ENCODE measurements at places on chromosomes 7 and 10. TPM values are rescaled to one million over a fixed set of nuclear protein-coding genes. Genes with fewer than 3 reads are reported as not detected.

GRCh38 chr7:66419210-66419609, 209.5 kb upstream of the KCTD7 start:
- no peak for DNase-seq

- DNase-seq, result no peak
Observed at GRCh38 chr10:31030800-31031199, 865 bp downstream of the ZNF438 start.

GRCh38 chr7:9645756-9646155, 1212.3 kb downstream of the NXPH1 start:
- no peak for DNase-seq

DNA sequence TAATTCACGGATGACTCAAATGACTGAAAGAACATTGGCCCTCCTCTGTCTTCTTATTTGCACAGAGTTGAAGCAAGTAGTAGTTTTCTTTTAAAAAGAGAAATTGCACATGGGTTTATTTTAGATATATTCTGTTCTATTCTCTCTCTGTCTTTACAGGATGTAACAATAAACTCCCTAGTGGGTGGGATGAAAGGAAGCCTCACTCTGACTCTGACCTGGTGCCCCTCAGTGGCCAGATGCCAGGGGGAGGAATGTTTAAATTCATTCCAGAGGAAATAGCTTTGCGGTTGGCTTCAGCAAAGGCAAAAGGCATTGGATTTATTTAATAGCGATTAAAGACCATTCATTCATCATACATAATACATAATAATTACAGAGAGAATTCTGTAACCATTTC, 156.4 kb upstream of the MTPN start:
- DNase-seq, result peak; percentile 11

DNA sequence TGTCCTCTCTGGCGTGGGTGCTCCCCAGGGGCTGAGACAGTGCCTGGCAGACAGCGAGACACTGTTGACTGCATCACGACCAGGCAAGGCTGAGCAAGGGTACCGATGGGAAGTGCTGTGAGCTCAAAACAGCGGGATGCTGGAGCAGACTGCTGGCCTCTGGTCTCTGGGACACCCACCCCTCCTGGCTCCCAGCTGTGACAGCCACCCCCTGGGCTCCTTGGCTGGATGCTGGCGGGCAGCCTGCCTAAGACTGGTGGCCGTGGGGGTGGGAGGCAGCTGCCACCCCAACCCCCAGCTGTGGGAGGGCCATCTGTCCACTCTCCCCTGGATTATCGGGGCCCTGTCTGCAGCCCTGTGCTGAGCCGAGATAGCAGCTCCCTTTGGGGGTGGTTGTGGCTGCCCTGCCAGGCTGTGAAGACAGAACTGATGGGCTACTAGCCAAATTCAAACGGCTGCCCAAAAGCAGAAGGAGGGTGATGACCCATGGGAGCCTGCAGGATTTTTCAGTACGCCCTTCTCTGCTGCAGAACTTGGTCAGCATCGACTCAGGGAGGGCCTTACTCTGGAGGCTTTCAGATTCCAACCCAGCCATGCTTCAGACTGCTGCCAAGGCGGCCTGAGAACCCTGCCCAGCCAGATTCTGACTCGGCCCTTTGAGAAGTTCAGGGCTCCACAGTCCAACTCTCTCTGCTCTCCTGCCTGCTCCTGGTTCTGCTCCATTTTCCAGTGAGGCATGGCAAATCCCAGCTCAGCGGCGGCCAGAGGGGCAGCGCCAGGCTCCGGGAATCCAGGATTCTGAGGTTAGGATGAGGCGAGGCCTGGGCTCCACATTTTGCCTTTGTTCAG, 125.3 kb downstream of the NEURL1 start:
- no peak for DNase-seq

DNA sequence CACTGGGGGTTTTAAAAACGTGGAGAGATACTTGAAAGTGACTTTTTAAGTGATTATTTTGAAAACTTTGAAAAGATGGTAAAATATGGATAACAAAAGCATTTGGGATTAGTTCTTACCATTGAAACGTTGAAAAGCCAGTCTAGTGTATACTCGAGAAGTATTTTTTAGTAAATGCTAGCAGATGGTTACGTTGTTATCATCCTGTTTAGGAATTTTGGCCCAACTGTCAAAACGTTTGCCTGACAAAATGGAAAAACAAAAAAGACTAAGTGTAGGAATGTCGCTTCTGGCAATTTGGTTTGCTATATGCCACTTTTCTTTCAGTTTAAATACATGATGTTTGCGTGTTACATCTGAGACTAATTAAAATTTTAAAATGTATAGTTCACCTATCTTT, 1.2 kb downstream of the RBM33 start:
- no peak for DNase-seq

GRCh38 chr7:105764506-105764905, 111.9 kb downstream of the ATXN7L1 start:
- no peak for DNase-seq

- DNase-seq, result no peak
Observed at GRCh38 chr7:82598958-82599357, 155.4 kb upstream of the CACNA2D1 start.

DNA sequence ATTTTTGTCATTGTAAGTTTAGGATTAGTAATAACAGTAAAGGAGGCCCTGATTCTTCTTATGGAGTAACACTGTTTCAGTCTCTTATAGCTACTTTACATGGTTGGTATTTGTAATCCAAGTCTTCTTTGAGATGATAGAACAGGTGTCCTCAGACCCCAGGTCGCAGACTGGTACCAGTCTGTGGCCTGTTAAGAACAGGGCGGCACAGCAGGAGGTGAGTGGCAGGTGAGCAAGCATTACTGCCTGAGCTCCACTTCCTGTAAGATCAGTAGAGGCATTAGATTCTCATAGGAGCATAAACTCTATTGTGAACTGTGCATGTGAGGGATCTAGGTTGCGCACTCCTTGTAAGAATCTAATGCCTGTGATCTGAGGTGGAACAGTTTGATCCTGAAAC, 77.3 kb downstream of the STK31 start:
- DNase-seq, result peak; percentile 31

DNA sequence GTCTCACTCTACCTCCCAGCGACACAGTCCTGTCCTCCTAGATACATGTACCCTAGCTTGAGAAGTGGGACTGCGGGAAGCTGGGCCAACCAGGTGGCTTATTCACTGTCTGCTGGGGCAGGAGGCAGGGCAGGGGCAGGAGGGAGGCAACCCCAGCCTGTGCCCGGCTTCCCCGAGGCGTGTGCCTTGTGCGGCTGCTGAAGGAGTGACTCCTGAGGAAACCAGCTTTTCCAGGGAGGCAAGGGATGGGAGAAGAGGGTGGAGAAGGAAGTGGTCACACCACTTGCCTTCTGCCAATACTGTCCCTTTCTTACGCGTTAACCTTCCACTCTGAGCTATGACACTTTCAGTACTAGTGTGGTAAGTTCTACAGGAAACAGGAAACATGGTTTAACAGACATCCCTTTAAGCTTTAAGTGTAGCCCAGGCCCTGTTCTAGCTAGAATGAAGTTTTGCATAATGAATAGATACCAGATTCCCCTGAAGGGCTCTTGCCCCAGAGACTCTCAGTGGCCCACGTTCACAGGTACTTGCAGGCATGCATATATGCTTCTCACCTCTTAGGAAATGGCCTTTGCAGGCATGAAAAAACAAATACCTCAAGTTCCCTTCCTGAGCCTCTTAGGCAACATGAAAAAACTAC, 40.6 kb downstream of the SYPL1 start:
- DNase-seq, result no peak

- DNase-seq, result no peak
Observed at GRCh38 chr7:50681432-50682045, 101.2 kb downstream of the GRB10 start.

GRCh38 chr7:11261470-11261869, 287.8 kb downstream of the PHF14 start:
- DNase-seq, result no peak

- no peak for DNase-seq
Observed at GRCh38 chr7:7426676-7427075, 109.0 kb downstream of the COL28A1 start.

DNA sequence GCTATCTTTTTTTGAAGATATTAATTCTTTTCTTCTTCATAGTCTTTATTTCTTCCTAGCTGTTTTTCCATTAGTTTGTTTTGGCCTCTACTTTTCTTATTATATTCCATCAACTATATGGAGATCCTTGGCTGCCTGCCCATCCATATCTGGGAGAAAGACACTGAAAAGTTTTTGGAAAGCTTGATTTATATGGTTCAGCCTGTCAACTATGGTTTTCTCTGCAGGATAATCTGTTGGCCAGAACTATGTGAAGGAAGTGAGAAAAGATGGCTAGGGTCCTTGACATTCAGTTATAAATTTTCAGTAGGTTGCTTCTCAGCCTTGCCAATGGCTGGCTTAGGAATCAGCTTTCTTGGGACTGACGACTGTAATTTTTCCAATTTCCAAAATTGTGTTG, 10.0 kb upstream of the CDK14 start:
- DNase-seq, result no peak

DNA sequence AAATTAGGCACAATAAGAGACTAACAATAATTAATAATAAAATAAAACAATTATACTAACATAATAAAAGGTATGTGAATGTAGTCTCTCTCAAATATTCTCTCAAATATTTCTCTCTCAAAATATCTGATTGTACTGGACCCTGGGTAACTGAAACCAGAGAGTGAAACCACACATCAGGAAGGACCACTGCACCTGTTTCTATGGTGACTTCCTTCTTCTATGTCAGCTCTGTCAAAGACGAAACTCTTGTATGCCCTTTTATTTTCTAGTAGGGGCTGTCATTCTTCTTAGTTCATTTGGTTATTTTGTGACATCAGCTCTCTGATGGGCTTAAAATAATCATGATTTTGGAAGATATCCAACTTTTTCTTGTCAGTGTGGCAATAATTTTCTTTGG, 428.0 kb upstream of the TPK1 start:
- no peak for DNase-seq

GRCh38 chr7:99728615-99729014, 6.4 kb downstream of the CYP3A7 start:
- DNase-seq, result no peak

GRCh38 chr10:224571-224970, 89.3 kb downstream of the ZMYND11 start:
- no peak for DNase-seq

- no peak for DNase-seq
Observed at GRCh38 chr7:10939237-10939910, 34.3 kb upstream of the PHF14 start.

GRCh38 chr10:77038407-77038806, 599.2 kb downstream of the KCNMA1 start:
- no peak for DNase-seq

GRCh38 chr10:113697595-113697994, 17.9 kb downstream of the CASP7 start:
- no peak for DNase-seq

DNA sequence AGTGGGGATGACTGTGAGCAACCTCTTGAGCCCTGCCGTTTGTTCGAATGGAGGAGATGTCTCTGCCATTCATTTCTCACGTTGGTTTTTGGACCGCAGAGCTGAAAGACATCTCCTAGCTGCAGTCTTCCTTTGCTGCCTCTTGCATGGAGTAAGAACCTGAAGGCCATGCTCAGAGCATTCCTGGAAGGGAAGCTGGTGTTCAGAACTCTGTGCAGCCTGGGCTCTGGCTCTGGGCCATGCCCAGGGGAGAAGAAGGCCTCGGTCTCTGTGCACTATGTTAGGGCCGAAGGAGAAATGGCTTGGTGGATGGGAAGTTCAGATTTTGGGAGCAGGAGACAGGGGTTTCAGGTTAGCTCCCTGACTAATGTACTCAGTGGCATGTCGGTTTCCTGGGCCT, 22.9 kb downstream of the SFTPD start:
- no peak for DNase-seq

DNA sequence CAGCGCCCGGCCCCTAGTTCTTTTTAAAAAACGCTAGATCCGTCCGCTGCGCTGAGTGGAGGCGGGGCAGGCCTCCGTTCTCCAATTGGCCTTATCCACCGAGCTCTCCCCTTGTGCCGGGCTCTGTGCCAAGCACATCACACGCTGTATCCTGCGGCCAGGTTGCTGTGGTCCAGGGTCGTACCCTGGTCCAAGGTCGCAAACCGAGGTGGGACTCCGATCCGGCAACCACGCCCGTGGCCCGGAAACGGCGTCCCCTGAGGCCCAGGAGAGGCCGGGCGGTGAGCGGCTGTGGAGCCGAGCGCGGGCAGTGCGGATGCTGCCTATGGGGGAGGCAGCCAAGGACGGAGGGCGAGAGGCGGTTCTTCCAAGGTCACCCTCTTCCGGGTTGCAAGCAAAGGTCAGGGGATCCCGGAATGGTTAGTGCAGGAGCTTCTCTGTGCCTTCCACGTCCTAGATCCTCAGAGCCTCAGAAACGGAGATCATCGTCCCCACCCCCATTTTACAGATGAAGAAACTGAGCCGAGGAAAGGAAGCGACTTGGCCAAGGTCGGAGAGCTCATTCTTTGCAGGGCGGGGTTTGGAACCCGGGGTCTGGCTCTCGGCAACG, 72.4 kb upstream of the LRRC4 start:
- DNase-seq, result peak; percentile 67

GRCh38 chr10:121079226-121079625, 228.1 kb downstream of the WDR11 start:
- DNase-seq, result no peak

- peak; percentile 43 for DNase-seq
Observed at GRCh38 chr10:28922127-28922526, 244.8 kb downstream of the BAMBI start.

DNA sequence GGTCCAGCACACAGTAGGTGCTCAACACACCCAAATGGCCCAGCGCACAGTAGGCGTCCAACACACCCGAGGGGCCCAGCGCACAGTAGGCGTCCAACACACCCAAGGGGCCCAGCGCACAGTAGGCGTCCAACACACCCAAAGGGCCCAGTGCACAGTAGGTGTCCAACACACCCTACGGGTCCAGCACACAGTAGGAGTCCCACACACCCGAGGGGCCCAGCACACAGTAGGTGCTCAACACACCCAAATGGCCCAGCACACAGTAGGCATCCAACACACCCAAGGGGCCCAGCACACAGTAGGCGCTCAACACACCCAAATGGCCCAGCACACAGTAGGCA, 80.8 kb downstream of the FOXL3 start:
- DNase-seq, result no peak

DNA sequence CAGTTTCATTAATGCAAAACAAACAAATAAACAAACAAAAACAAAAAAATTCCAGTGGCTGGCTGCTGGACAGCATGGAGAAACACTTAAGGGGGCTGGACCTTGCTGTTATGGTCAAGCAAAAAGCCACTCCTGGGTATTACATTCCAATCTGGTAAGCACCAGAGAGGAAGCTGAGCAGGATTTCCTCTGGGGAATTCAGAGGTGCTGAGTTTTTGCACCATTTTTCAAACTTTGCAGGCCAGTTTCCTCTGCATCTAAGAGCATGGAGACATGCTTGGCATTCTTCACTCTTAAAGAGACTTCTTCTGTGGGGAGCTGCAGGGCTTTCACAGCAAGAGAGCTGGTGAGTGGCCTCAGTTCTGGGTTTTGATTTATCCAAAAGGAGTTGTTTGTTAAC, 84.5 kb downstream of the FZD1 start:
- peak; percentile 19 for DNase-seq

- no peak for DNase-seq
Observed at GRCh38 chr7:133234961-133235875, 17.7 kb upstream of the EXOC4 start.

The FOXL3 gene
- total RNA-seq, result not detected

The GRID2IP gene
- 1.5 TPM for total RNA-seq

The MRC1 gene
- not detected for total RNA-seq

The FAM20C gene
- 24.8 TPM for total RNA-seq

The AGR3 gene
- total RNA-seq, result not detected

The VPS26A gene
- total RNA-seq, result 41.6 TPM

The CYP2C19 gene
- 0.35 TPM for total RNA-seq

The OPN4 gene
- not detected for total RNA-seq
